Stimulated activated CD4-positive, alpha-beta T cell treated with anti-CD3 and anti-CD28 coated beads, Interleukin-15, amount 100 ng/mL, for 48 hours (primary cell): ENCODE measurements at places on chromosomes 4 and X.

DNA sequence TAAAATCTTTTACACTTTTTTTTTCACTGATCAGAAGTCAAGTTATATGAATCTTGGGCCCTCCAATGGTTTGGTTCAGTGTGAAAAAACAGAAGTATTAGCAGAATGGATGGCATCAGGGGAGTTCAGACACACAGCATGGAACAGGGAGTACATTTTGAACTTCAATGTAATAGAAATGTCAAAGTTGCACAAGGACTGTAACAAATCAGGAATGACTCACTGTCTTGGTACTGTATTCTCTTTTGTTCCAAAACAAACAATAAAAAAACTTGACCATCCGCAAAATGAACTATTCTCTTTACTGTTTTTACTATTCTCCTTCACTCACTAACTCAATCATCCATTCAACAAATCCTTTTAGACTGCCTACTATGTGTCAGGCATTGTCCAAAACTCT lies 401.0 kb downstream of the FSTL5 start:
- no peak for DNase-seq

GRCh38 chrX:104118765-104119164 lies 6.4 kb downstream of the ZCCHC18 start:
- no peak for DNase-seq

DNA sequence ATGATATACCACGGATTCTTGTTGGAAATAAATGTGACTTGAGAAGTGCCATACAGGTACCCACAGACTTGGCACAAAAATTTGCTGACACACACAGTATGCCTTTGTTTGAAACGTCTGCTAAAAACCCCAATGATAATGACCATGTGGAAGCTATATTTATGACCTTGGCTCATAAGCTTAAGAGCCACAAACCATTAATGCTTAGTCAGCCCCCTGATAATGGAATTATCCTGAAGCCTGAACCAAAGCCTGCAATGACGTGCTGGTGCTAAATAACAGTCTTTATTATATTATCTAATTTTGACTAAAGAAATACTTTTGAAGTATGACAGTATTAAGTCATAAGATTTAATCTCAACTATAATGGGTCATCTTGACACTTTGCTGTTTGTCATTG lies 18.9 kb downstream of the RAB33B start:
- no peak for DNase-seq

DNA sequence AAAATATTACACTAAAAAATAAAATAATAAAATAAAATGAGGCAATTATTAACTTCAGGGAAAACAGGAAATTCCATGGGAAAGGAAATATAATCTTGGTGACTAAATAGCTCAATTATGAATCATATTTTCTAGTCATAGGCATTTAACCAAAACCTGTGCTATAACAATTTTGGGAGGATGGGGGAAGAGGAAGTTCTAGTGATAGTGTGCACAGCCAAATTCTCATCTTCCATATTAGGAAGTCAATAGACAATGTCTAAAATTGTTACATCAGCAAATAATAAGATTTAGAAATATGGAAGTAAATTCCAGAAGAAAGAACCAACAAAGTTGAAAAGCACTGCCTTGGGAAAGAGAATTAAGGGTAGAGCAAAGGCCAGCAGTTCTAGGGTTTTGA lies 2.8 kb downstream of the AWAT2 start:
- DNase-seq: no peak

GRCh38 chr4:133379681-133380438 lies 230.8 kb downstream of the PCDH10 start:
- no peak for DNase-seq

GRCh38 chr4:112185334-112185733 lies 40.1 kb downstream of the FAM241A start:
- DNase-seq: no peak

- no peak for DNase-seq
These were observed 33.7 kb upstream of the PTPN13 start for GRCh38 chr4:86560447-86560846.

- DNase-seq: no peak
These were observed 182.0 kb upstream of the FAM241A start for GRCh38 chr4:111963158-111963700.

- DNase-seq: no peak
These were observed 12.5 kb upstream of the MSX1 start for GRCh38 chr4:4847011-4847410.

DNA sequence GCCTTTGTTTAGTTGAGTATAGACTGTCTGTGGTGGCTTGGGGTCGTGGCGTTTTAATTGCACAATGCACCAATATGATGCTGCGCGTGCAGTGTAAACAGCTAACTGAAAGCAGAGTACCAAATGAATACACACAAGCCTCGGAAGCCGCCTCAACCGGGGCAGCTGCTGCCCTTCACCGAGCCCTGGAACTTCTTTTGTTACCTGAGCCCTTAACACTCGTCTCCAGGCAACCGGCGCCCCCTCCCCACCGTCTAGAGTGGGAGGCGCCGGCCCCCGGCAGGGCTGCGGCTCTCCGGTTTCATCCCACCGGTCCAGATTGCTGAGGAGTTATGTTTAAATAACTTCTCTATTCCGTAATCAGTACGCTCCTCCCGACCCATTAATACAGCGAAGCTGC lies 173.2 kb upstream of the TBL1X start:
- no peak for DNase-seq

DNA sequence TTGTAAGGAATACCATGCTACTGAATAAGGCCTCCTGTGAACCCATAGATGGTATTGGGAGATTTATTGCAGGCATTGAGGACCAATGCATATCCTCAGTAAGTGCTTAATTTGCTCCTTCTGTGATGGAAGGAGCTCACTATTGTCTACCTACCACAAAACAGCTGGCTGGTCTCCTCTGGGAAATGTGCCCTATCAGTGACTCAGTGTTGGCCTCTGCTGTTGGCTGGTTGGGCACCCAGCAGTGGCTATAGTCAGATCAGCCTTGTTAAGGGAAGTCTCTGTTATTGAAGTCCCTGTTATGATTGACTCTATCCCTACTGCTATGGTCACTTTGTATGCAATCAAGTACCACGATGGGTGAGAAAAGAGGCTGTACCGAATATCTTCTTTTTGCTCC lies 27.5 kb upstream of the OTUD4 start:
- no peak for DNase-seq

- no peak for DNase-seq
These were observed 64.5 kb downstream of the TENM3 start for GRCh38 chr4:182307746-182308145.

DNA sequence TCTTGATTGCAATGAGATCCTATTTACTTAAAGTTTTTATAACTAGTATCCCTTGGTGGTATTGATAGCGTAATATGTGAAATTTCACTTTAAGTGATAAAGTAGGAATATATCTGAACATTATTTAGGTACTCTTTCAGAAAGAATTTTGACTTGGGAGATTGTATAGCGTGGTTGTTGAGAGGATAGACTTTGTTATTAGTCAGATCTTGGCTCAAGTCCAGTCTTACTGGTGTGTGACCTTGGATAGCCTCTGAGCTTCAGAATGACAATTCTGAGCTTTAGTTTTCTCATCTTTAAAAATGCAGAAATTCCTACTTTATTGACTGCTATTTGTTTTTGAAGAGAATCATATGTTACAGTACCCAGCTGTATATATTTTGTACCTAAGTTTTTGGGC lies 32.6 kb downstream of the DCK start:
- no peak for DNase-seq

GRCh38 chr4:123672987-123673386 lies 276.4 kb downstream of the SPRY1 start:
- no peak for DNase-seq

GRCh38 chr4:128868758-128869157 lies 59.3 kb downstream of the JADE1 start:
- no peak for DNase-seq

DNA sequence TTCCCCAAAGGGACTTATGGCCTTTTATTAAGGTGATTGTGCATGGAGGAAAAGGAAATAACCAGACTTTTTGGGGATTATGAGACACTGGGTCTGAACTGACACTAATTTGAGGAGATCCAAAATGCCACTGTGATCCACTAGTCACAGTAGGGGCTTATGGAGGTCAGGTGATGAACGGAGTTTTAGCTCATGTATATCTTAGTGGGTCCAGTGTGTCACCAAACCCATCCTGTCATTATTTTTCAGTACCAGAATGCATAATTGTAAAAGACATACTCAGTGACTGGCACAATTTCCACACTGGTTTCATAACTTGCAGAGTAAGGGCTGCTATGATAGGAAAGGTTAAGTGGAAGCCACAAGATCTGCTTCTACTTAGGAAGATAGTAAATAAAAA lies 131.3 kb downstream of the RTL3 start:
- DNase-seq: no peak

GRCh38 chr4:20464381-20464780 lies 212.7 kb downstream of the SLIT2 start:
- DNase-seq: no peak

- no peak for DNase-seq
These were observed 175.2 kb upstream of the CPEB2 start for GRCh38 chr4:14827111-14827510.

DNA sequence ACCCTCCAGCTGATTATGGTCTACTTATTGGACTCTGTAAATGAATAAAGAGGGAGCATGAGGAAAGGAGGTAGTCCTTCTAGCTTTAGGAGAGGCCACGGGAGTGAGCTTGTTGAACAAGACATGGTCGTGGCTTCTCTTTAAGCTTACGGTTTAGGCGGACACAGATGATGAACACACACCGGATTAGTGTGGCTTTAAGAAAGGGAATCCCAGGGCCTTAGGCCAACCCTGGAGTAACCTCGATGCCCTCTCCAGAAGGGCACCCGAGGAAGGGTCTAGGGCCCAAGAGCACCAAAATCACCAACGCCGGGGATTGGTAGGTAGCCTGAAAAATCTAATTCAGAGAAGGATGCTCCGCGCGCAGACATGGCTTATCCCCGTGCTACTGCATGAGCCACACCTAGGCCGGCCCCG lies 39.4 kb downstream of the ERVMER34-1 start:
- no peak for DNase-seq

DNA sequence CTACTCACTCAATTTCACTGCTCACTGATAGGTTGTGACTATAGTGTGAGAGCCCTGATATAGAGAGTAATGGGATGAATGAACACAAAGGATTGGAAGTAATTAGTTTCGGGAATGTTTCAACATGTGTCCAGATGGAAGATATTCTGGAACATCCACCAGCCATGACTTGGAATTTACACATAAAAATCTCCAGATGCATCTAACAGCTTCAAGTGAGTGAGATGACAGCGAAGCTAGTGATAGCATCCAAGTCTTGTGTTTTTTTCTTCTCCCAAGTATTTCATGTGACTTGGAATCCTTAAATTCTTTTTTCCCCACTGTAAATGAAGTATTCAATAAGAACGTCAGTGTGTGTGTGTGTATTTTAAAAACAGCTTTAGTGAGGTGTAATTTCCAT lies 82.1 kb downstream of the CLDN34 start:
- no peak for DNase-seq

DNA sequence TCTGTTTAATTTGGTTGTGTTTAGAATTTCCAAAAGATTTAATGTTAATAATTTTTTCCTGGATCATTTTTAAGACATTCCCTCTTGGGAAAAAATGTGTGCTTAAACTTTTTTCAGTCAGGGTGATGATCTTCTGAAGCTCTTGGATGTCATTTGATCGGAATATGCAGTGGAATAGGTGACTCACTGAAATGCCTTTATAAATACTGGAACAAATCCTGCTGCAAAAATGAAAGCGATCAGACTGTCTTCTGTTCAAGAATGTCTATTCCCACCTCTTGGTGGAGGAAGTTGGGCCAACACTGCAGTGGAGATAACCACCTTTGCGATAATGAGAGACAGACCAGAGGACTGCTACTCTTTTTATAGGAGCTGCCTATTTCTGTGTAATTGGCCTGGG lies 46.7 kb downstream of the LARP1B start:
- DNase-seq: no peak

- no peak for DNase-seq
These were observed 253.2 kb upstream of the IGFBP7 start for GRCh38 chr4:57363346-57363745.

GRCh38 chr4:94454405-94454804 lies 2.7 kb downstream of the PDLIM5 start:
- DNase-seq: no peak

- no peak for DNase-seq
These were observed 21.8 kb downstream of the IL1RAPL1 start for GRCh38 chrX:28609003-28609402.

GRCh38 chrX:28552882-28553829 lies 34.1 kb upstream of the IL1RAPL1 start:
- no peak for DNase-seq

DNA sequence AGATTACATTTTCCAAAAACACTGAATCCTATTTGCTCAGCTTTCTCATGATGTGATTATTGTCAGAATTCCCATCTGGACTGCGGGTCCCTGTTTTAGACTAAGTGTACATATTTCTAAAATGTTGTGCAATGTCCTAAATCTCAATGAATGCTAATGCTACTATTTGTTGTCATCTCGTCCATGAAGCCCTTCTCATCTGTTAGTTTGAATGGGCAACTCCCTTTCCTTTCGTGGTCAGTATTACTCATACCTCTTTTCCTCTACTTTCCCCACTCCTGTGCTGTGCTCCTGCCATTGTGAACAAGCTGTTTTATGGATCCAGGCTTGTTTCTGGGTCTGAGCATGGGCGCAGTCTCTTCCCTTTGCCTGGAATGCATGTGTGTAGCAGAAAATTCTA lies 91.0 kb downstream of the MID1 start:
- no peak for DNase-seq

DNA sequence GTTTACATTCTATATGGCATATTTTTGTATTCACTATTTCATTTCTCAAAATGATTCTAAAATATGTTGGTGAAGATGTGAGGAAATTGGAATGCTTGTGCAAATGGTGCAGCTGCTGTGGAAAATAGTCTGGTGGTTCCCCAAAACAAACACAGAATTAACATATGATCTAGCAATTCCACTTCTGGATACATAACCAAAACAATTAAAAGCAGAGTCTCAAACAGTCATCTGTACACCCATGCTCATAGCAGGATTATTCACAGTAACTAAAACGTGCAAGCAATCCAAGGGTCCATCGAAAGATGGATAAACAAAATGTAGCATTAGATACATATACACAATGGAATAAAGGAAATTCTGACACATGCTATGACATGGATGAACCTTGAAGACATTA lies 204.8 kb downstream of the FBXW7 start:
- no peak for DNase-seq

- no peak for DNase-seq
These were observed 145.9 kb downstream of the PPP3CA start for GRCh38 chr4:101201421-101201820.

DNA sequence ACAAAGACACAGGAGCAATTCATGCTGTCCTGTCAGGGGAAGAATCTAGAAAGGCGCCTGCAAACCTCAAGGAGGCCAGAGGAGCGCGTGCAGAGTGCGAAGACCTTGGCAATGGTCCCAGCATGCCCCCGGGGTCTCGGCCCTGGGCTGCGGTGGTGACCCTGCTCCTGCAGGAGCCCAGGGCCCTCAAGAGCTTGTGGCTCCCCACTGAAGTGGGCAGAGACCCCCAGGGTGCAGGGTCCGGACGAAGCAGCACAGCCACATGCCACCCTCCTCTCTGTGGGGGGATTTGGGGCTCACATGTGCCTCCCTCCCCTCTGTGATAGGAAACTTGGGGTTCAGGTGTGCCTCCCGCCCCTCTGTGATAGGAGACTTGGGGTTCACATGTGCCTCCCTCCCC lies 39.3 kb downstream of the GAK start:
- no peak for DNase-seq
